ENCODE measurements at places on chromosomes 16 and 17.

DNA sequence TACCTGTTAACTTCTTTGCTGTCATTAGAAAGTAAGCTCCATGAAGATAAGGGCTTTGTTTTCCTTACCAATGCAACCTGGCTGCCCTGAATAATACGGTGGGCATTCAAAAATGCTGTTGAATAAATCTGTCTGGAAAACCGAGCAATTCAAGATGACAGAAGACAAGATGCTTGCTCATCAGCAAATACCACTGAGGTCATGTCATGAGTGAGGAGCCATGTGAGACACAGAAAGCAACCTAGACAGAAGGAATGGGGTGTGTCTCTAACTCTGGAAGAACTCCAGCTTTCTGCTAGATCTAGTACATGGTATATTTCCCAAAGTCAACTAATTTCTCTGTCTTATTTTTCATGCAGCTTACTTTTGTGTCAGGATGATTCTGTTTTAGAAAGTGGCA, 64.2 kb downstream of the STH start:
- no peak overlapping the region for H3K4me3 ChIP-seq
- no peak overlapping the region for H3K27ac ChIP-seq
- no peak for DNase-seq
- peaks cover 48% of the 10 kb centered on the region for H3K36me3 ChIP-seq

DNA sequence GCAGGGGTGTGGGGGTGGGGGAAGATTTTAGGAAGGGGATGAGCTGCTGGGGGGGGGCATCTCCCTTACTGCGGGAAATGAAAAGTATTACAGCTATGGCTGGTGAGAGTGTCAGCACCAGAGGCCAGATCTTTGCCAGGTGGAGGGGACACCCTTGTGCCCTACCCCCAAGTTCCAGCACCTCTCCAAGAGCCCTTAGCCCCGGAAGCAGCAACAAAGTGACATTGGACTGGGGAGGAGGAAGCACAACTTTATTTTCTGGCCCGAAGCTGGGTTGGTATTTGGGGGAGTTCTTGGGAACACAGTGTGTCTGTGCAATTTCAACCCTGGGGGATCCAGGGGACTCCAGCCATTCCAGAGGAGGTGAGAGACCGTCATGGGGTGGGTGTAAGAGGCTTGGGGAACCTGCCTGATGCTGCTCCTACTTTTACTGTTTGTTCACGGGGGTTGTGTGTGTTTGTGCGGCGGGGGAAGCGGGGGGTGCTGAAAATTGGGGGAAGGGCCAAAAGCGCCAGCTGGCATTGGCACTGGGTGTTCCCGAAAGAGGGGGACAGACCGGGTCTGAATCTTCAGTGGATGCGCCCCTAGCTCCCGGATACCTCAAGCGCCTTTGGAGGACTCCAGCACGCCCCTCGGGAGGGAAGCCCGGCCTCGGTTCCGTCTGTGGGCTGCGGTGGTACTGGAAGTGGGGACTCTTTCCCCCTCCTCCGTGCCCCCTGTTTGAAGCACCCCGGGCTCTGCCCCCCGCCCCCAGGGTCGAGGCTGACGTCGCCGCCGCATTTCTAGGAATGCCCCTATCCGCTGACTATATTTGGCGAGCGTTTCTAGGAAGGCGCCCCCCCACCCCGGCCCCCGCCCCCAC, 230.3 kb downstream of the MRTFB start:
- peak overlapping the region; percentile 14 for H3K4me3 ChIP-seq
- peak; percentile 32 for DNase-seq
- H3K27me3 ChIP-seq = no peaks in the 10 kb centered on the region
- peaks cover 7% of the 10 kb centered on the region for H3K4me1 ChIP-seq

DNA sequence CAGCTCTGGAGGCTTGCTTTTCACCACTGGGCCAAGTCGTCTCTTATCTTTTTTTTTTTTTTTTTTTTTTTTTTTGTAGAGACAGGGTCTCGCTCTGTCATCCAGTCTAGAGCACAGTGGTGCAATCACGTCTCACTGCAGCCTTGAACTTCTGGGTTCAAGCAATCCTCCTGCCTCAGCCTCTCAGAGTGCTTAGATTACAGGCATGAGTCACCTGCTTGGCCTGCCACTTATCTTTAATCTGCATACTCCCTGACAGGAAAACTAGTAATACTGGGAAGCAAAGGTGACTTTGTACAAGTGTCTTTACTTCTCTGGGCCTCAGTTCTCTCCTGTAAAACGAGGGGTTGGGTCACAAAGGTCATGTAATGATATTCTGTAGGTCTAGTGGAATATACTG, 15.0 kb downstream of the NTN1 start:
- H3K36me3 ChIP-seq = no peaks in the 10 kb centered on the region
- H3K27ac ChIP-seq = no peak overlapping the region
- no peaks in the 10 kb centered on the region for H3K27me3 ChIP-seq
- DNase-seq = no peak
- no peaks in the 10 kb centered on the region for H3K4me1 ChIP-seq

GRCh38 chr17:68087851-68088250, 52.3 kb downstream of the KPNA2 start:
- H3K4me1 ChIP-seq = peaks cover 7% of the 10 kb centered on the region
- no peaks in the 10 kb centered on the region for H3K36me3 ChIP-seq
- no peak overlapping the region for H3K27ac ChIP-seq
- H3K27me3 ChIP-seq = no peaks in the 10 kb centered on the region
